ENCODE measurements at places on chromosomes 4 and X.

DNA sequence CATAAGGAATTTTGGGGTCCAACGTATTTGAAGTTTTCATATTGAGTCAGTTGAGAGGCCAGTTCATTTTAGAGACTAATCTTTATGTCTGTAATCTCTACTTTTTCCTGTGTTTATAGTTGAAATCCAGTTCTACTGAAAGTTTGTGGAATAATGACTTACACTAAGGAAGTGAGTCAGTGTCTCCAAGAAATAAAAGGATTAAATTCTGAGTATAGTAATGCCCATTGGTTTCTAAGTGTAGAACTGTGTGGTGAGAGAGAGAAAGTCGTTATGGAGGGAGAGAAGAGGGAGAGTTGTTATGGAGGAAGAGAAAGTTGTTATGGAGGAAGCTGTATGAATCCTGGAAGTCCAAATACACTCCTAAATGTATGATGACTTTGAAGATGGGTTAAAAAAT is 264.6 kb upstream of the HAND2 start:
- no peak for DNase-seq

DNA sequence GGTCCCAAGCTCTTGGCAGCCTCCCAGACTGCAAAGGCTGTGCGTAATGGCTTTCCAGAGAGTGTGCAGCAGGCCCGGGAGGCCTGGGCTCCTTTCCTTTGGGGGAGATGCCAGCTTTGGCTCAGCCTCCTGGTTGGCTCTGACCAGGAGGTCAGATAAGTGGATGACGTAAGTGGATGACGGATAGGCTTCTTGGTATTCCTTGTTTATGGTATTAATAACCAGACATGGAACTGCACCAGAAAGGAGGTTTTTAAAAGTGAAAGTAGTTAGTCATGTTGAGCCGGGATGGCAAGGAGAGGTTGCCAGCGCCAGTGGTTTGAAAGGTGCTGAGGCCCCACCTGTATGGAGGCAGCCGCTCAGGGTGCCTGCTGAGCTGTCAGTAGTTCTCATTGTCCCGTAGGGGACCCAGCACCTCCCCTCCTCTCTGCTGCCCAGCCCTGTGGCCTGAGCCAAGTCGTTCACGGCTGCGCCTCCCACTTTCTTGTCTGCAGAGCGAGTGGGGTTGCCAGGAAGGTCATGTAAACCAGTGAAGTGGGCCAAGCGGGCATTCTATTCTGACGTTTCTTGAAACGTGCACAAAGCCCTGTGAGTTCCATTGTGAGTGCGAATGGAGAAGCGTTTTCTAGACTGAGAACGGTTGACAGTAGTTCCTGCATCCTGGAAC is 28.7 kb upstream of the STOX2 start:
- no peak for DNase-seq

DNA sequence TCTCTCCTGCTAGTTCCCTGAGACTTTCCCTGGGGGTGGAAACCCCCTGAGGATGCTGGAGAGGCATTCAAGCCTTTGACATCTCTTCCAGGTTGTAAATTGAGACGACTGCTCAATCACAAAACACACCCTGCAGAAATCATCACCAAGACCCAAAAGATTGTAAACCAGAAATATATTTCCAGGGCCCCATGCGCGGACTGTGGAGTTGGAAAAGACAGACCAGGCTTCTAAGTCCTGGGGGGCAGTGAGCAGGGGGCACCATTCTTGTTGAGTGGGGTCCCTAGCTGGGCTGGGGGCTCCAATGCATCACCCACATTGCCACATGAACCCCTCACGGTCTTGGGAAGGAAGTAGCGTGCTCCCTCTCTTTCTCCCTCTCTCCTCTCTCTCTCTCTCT is 87.9 kb upstream of the C4orf50 start:
- no peak for DNase-seq

DNA sequence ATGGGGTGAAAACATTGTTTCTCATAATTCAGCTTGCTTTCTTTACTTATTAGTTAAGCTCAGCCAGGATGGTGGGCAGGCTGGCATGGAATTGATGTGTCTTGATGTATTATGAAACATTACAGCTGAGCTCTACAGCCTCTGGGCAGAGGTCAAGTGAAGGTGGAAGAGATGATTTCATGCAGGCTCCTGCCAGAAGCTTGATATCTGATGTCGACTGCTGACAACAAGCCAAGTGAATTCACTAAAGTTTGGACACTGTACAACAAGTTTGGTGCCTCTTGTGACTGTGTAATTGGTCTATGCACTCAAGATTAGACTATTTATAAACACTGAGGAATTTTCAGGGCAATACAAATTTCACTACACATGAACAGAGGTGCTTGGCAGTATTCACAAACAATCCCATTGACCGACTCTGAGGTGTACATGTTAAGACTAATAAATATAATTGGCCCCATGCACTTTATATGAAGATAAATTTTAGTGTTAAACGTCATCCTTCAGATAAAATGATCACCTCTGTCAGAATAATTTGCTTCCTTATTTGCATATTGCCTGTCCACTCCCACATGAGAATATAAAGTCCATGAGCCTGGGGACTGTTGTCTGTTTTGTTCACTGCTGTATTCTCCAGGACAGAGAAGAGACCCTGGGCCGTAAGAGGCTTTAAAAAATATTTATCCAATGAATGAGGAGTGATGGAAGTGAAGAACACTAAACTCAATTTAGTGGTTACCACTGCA is 612.2 kb downstream of the IQCM start:
- DNase-seq: no peak

- no peak for DNase-seq
These were observed 181.6 kb upstream of the NOCT start for GRCh38 chr4:138833974-138834373.

DNA sequence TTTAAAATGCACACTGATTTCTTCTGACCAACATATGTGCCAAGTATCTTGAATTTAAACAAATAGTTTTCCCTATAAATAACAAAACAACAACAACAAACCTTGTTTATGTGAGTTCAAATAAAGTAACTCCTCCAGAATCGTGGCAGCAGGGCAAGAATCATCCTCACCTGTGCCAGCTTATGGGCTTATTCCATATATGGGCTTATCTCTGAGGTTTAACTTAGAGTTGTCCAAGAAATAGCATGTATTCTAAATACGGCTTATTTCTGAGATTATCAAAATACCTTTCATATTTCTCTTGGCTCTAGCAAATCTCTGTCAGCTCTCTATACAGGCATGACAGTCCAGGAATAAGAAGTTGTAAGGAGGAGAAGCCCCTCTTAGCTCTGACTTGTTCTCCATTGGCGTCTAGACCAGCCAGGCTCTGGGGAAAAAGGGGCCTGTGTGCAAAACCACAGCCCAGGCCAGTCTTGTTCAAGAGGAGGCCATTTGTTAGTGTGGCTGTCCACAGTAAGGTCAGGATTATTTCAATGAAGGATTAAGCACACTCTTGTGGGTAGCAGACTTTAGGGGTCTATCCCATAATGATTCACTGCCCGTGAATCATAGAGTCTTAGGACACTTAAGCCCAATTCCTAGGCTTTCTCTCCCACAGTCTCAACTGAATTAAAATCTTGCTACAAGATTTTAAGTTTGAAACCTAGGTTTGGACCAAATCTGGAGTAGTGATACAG is 63.2 kb downstream of the FRAS1 start:
- no peak for DNase-seq

DNA sequence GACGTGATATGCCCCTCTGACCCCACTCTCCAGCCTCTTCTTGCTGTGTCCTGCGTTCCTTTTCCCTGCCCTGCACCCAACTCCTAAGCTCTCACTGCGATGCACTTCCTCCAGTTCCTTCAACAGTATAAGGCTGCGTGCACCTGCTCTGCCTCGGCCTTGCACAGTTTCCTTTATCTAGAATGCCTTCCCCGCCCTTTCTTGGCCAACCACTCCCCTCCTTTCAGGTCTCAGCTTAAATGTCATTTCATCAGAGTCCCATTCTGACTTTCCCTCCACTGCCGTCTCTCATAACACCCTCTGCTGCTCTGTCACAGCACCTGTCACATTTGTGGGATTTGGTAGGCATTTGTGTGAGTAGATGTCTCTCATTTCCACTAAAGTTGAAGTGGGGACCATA is 58.4 kb upstream of the NEIL3 start:
- peak; percentile 13 for DNase-seq

DNA sequence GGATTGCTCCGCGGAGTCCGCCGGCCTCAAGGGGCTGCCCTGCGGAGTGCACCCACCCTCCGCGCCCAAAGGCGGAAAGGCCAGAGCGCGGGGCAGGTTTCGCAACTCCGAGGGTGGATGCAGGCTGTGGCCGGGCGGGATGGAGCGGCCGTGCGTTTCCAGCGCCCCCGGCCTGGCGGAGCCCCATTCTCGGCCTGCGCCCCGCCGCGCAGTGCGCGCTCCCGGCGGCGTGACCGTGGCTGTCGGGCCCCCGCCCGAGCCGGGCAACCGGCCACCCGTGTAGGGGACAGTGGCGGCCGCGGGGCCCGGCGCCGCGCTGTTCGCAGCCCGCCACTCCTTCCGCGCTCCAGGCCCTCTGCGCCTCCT is 331 bp downstream of the SETD7 start:
- DNase-seq: no peak

GRCh38 chr4:141501395-141501794 is 135.0 kb upstream of the IL15 start:
- no peak for DNase-seq

GRCh38 chr4:140238351-140239056 is 84.5 kb upstream of the MAML3 start:
- no peak for DNase-seq

DNA sequence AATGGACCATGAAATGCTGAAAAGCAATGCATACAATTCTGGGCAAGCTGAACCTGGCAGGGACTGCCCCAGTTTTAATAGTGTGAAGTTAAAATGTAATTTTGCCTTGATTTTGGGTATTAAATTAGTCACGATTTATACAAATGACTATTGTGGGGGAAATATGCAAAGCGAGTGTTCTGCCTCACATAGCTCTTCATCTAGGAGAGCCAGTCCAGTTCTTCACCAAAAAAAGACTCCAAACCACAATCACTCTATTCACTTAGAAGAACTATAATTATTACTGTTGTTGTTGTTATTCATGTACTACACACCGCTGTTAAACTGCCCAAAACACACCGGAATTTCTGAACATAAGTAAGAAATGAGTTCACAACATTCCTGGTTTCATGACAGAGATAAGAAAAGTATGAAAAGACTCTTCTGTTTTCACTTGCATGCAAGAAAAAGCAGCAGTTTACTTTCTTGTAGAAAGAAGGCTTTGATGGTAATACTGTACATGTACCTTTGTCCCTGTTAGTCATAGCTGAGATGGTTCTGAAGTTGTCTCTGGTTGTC is 101.9 kb downstream of the QRFPR start:
- no peak for DNase-seq

DNA sequence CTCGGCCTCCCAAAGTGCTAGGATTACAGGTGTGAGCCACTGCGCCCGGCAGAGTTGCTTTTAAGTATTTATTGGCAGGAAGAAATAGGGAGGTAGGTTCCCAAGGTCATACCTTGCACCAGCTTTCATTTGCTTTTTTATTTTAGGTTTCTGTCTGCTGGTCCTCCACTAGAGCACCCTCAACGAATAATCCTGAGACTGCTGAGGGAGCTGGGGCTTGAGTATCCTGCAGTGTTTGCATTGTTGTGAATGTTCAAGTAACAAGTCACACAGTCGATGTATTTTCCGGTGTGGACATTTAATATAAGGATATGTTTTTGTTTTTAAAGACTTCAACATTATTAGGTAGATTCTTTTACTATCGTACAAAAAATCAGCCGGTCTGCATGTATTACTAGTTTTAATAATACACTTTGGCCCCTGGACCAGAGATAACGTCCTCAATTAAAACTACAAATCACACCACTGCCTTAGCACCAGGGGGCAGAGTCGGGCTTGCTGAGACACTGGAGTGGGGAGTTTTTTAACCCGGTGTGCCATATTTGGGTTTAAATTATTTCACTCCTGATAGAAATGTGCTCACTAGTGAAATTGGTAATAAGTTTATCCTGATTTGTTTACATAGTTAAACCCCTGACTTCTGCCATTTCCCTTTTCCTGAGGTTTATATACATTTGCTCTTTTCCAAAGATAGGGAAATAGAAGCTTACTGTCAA is 11.6 kb downstream of the SMIM20 start:
- peak; percentile 24 for DNase-seq

- no peak for DNase-seq
These were observed 35.9 kb upstream of the CXCL8 start for GRCh38 chr4:73704314-73705055.

DNA sequence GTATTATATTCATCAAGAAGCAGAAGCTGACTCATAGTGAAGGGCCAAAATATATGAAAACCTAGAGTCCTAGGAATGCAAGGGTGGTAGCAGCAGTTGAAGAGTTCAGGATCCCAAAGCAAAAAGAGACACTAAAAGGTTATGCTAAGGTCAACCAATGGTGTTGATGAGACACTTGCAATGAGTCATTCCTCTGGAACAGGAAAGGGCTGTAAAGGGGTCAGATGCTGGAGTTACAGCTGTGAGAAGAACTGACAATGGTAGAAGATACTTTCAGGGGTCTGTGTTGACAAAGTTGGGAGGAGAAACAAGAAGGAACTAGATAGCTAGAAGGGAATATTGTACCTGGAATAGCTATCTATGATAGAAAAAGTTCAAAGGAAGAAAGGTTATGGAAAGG is 47.5 kb downstream of the ZGRF1 start:
- no peak for DNase-seq

- DNase-seq: no peak
These were observed 25.1 kb downstream of the EPHA5 start for GRCh38 chr4:65645185-65645584.

DNA sequence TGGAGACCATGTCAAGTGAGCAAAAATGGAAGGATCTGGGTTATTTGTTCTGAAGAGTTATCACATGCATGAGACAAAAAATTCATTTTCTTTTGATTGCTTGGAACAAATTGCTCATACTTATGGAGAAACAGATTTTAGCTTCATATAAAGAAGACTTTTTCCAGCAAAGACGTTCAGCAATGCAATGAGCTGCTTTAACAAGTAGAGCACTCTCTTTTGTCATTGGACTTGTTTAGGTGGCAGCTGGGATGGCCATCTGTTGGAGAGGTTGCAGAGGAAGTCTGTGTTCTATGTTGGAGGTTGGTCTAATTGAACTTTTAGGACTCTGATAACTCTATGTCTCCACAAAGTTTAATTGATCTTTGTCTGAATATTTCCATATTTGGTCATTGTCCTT is 19.9 kb upstream of the CEP135 start:
- DNase-seq: no peak

DNA sequence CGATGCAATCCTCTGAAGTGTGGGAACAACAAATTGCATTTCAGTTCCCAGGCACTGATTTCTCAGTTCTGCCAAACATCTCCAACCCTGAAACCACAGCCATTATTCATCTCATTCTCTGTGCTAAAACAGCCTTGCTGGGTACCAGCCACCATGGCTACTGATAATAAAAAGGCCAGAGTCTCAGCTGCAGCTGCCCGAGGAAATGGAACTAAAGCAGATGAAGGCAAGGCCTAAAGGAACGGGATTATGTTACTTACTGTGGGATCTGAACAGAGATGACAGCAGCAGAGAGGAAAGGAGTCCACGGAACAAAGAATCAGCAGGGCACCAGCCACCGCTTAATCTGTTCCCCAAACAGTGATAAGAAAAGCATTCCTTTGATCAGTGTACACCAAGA is 155.7 kb downstream of the PAPSS1 start:
- no peak for DNase-seq

DNA sequence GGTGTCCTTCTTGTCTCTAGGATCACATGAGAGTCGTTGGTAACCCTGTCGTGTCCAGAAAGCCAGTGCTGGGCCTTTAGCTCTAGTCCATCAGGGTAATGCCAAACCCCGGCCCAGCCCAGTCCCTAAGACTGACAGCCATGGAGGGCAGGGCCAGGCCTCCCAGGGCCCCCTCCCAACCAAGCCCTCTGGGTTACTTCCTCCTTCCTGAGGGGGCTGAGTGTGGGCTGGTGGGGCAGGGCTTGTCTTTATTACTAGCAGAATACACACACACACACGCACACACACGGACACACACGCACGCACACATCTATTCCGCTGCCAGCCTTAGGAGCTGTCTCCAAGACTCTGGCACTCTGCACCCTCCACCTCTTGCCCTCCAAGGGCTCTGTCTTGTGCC is 35.6 kb upstream of the CDKN2AIP start:
- no peak for DNase-seq
